ENCODE measurements at places on chromosomes 7 and 10.

DNA sequence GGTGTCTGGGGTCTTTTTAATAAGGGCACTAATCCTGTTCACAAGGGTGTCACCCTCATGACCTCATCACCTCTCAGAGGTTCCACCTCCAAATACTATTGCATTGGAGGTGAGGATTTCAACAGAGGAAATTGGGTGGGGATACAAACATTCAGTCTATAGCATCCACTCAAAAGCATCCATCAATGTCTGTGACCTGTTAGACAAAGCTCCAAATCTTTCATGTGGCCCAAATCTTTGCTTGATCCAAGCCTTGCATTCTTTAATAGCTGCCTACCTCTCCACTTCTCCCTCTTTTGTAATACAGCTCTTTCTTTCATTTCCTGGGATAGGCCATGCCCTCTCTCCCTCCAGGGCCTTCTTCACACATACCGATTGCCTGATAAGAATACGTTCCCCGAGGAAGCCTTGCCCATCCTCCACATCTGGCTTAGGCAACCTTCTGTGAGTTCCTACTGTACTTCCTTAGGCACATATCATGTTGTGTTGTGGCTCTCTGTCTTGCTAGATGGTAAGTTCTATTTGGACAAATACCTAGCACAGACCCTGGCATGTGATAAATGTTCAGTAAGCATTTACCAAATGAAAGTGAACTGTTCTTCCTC lies 66.1 kb downstream of the CREM start:
- no peak for DNase-seq

- DNase-seq = no peak
Observed at GRCh38 chr7:159112136-159113011, 32.3 kb downstream of the VIPR2 start.

- no peak for DNase-seq
Observed at GRCh38 chr10:28400176-28400575, 97.3 kb upstream of the MPP7 start.

DNA sequence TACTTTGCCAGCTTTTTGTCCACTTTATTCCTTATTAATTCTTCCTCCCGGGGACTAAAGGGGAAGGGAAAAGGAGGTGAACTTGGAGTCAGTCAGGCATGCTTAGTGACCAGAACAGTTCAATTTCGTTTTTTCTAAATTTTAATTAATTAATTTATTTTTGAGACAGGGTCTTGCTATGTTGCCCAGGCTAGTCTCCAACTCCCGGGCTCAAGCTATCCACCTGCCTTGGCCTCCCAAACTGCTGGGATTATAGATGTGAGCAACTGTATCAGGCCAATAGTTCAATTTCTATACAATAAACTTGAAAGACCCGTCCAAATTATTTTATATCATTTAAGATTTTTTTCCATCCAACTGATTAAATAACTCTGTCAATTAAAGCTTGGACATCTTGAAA lies 1.3 kb upstream of the SLF2 start:
- DNase-seq = no peak

- no peak for DNase-seq
Observed at GRCh38 chr10:5500162-5500670, 846 bp upstream of the CALML5 start.

- no peak for DNase-seq
Observed at GRCh38 chr7:1794888-1795542, 124.9 kb downstream of the ELFN1 start.

- DNase-seq = peak; percentile 31
Observed at GRCh38 chr10:11849911-11850310, 26.8 kb downstream of the PROSER2 start.

DNA sequence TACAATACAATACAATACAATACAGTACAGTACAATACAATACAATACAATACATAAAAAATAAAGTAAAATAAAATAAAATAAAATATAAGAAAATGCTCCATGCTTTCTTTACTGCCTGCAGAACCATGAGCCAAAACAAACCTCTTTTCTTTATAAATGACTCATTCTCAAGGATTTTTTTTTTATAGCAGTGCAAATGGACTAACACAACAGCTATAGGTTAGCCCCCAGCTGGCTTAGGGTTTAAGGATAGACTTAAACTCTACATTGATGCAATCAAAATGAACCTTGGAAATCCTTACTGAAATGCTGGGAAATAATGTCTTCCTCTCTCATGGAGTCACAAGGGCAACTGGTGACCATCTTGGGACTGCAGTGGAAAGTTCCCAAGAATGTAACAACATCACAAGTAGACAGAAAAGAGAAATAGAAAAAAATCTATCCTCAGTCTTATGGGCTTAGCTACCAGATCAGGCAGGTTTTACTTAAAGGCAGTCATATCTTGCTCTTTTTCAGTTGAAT lies 348.9 kb downstream of the ARL4A start:
- no peak for DNase-seq

GRCh38 chr7:151129117-151129959 lies 38.2 kb downstream of the GBX1 start:
- no peak for DNase-seq

- no peak for DNase-seq
Observed at GRCh38 chr7:68613405-68613804, 984.9 kb upstream of the AUTS2 start.

DNA sequence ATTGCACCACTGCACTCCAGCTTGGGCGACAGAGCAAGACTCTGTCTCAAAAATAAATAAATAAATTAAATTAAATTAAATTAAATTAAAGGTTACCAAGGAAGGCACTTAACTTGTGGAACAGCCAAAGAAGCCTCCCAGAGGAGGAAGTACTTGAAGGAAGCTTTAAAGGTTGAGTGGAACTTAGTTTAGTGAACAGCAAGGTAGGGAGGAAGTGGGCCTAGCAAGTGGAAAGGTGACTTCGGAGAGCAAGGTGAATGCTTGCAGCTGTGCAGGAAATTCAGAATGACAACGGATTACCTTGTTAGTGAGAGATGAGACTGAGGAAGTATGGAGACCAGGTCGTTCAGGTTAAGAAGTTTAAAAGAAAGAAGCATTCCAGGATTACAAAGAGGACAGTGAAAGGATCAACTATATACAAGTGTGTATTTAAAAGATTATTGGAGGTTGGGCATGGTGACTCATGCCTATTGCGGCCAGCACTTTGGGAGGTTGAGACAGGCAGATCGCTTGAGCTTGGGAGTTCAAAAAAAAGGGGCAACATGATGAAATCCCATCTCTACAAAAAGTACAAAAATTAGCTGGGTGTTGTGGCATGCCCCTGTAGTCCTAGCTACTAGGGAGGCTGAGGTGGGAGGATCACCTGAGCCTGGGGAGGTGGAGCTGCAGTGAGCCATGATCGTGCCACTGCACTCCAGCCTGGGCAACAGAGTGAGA lies 12.8 kb upstream of the RPEL1 start:
- DNase-seq = no peak

- DNase-seq = no peak
Observed at GRCh38 chr10:102837230-102837721, at the start of gene CYP17A1. Gene CYP17A1, minus strand, starts transcription at chr10:102837413. Its CDS starts 52 bp downstream, at chr10:102837361.

- no peak for DNase-seq
Observed at GRCh38 chr7:42478717-42479116, 241.7 kb upstream of the GLI3 start.

DNA sequence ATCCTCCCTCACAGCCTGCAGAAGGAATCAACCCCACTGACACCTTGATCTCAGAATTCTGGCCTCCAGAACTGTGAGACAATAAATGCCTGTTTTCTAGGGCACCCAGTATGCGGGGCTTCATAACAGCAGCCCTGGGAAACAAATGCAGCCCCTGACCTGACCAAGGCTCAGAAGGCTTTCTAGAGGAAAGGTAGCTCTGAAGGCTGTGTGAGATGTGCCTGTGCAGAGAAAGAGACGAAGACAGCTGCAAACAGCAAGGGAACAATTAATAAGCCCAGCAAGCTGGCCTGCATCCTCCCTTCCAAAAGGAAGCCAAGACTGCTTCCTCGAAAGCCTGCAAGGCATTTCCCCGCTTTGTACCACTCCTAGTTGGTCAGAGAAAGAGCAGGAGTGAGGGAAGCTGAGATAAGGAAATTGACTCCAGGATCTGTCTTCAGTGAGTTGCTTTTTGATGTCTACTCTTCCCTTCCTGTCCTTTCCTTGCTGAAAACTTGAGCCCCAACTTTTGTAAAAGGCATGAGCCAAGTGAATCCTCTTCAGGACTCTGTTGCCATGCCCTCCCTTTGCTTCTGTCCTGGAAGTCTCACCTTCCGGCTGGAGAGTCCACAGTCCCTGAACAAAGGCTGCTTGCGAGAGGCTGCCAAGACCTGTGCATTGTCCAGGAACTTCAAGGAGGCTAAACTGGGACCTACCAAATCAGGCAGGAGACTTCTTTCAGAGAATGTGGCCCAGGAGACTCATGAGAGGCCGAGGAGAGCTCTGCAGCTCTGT lies 71.2 kb upstream of the ARID5B start:
- no peak for DNase-seq

GRCh38 chr10:16909961-16910792 lies 93.0 kb upstream of the RSU1 start:
- DNase-seq = no peak

DNA sequence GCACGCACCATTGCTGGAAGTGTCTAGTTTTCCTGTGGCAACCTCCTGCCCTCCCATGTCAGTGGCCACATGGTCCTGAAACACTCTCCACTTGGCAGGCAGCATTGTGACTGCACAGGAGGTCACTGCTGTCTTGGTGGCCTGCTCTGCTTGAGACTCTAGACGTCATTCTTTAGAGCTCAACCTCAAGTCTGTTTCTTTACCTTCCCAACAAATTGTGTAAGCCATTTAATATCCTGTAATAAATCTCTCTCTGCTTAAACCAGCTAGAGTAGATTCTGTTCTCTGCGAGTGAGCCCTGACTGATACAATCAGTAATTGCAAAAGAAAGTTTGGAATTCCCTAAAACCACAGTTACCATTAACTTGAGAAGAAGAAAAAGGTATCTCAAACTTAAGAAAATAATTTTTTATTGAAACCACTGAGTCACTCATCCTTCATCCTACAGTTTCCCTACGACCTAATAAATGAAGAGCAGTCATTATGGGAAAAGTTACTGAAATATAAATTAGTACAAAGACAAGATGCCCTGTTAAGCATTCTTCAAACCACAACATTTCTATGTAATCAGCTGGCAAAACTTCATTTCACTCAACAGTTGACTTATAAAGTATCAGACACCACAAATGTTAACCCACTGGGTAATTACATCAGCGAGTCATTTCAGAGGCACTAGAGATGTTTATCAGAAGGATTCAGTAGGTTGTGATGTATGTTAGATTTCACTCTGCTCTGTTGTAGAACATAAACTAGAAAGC lies 18.0 kb downstream of the SLC25A13 start:
- DNase-seq = peak; percentile 25

- no peak for DNase-seq
Observed at GRCh38 chr7:129859183-129859582, 93.6 kb downstream of the UBE2H start.

- DNase-seq = no peak
Observed at GRCh38 chr7:50304911-50305582, 531 bp downstream of the IKZF1 start.

- peak; percentile 87 for DNase-seq
Observed at GRCh38 chr10:102835007-102835482, 2.2 kb downstream of the CYP17A1 start.

DNA sequence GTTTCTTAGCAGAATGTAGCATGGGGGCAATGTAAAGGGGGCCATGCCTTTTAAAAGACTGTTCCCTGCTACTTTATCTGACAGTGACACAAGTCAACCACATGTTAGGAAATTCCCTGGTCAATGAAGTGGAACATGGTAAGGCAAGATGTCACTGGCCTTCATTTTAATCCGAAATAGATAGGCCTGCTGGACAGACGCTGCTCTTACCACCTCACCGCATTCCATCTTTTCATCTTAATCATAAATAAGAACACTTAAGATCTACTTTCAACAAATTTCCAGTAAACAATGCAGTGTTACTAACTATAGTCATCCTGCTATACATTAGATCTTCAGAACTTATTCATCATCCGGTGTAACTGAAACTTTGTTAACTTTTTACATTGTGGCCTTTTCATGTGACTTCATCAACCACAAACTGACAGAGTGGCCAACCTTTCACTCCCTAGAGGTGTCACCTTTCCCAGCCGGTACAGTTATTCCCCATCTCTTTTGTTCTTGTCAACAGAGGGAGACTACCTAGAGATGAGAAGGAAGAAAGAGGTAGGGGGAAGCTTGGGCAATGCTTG lies 15.6 kb downstream of the ASB4 start:
- no peak for DNase-seq

GRCh38 chr10:103038570-103038969 lies 120.5 kb downstream of the CNNM2 start:
- no peak for DNase-seq
